ENCODE measurements at places on chromosomes 12 and 14.

- DNase-seq: peak; percentile 83
These were observed 115.9 kb upstream of the TMPO start for GRCh38 chr12:98399532-98399931.

- DNase-seq: no peak
These were observed 268.1 kb upstream of the RMST start for GRCh38 chr12:97194546-97194945.

- DNase-seq: no peak
These were observed 273.3 kb upstream of the LRIG3 start for GRCh38 chr12:59193476-59194050.

DNA sequence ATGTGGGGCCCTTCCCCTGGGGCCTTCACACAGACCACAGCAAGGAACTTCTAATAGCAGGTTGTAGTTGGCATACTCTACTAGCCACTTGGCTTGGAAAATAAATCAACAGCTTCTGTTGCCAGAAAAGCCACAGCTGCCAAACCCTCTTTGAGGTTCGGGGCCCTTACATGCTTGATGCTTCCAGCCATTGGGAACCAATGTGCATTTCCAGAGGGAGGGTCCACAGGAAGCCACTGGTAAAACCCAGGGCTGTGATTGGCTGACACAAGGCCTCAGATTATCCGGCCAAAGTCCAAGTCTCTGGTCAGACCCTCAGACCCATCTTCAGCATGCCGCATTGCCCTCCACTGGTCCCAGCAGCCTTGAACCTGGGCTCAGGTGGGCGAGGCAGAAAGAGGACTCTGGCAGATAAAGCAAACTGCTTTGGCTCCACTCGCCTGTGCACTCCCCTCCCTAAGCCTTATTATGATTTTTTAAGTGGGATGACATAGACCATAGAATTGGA is 214.4 kb downstream of the BCL11B start:
- DNase-seq: no peak
